Left kidney (tissue), 8 donors: ENCODE measurements at places on chromosomes 6 and 20. TPM values are rescaled to one million over a fixed set of nuclear protein-coding genes. Genes with fewer than 3 reads are reported as not detected.

- no peak for DNase-seq
Observed at GRCh38 chr20:10513931-10514575, 78.9 kb downstream of the SLX4IP start.

- no peak for DNase-seq
Observed at GRCh38 chr6:63322981-63323380, 3.2 kb upstream of the LGSN start.

DNA sequence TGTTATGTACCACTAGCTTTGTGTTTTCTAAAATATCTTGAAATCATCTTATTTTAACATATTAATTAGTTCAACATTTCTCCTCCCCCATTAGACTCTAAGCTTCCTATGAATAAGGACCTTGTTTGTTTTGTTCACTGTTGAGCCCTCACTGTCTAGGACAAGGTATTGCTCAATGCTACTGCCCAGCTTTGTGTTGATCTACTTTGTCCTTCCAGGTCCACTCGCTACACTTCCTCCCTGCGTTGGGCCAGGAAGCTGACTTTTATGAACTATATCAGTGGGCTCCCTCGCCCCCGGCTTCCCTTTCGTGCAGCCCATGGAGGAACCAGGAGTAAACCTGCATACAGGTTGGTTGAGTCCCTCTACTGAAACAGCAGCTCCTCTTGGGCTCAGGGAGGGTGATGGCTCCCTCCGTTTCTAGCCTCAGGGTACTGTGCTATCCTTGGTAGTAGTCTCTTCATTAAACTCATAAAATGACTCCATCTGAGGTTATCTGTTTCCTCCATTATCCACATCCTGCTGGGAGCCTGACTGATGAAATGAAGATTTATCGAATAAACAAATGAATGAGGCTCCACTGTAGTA, 272.5 kb downstream of the CLIC5 start:
- DNase-seq: no peak

- no peak for DNase-seq
Observed at GRCh38 chr20:4119854-4120209, 104.5 kb upstream of the RNF24 start.

DNA sequence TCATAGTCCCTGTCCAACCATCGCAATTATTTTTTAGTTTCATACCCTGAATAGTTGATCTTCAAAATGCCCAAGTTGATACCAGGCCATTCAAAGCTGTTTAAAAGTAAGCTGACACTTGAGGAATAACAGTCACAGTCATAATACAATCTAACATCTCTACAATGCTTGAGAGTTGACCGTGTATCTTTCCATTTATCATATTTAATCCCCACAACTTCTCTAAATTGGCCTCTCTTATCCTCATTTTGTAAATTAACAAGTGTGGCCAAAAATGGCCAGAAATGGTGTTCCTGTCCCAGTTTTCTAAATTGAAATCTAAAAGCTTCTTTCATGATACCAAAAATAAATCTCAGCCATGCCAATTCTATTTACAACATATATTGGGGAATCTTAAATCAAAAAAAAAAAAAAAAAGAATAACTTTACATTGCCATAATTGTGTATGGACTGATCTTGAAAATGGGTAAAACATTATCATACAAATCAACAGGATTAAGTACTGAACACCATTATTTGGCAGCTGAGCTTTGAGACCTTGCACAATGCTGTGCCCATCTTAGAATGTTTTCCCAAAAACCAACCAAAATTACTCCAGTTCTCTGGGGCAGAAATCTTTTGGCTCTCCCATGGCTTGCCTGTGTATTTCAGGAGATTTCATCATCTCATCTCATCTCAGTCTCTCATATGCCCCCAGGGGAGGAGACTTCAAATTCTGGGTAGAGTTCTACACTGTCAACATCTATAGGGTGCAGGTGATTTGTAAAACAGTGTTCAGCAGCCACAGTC, 448.7 kb upstream of the JARID2 start:
- DNase-seq: no peak

TSHZ2 gene
- 14.2 TPM for polyA plus RNA-seq

SLC22A23 gene
- 12.8 TPM for polyA plus RNA-seq

BCAS4 gene
- polyA plus RNA-seq: 5.1 TPM

FAM209B gene
- polyA plus RNA-seq: 0.55 TPM

C6orf163 gene
- polyA plus RNA-seq: 7.8 TPM

SPO11 gene
- polyA plus RNA-seq: not detected
